ENCODE measurements at places on chromosomes 13 and 19.
A peak's percentile ranks its signal among the peaks of the same experiment; 100 is the strongest.

GRCh38 chr19:4811328-4812131 is 20.0 kb downstream of the TICAM1 start:
- H3K27me3 ChIP-seq = no peaks in the 10 kb centered on the region
- H3K4me3 ChIP-seq = peak overlapping the region; percentile 54
- H3K27ac ChIP-seq = peak overlapping the region; percentile 82

DNA sequence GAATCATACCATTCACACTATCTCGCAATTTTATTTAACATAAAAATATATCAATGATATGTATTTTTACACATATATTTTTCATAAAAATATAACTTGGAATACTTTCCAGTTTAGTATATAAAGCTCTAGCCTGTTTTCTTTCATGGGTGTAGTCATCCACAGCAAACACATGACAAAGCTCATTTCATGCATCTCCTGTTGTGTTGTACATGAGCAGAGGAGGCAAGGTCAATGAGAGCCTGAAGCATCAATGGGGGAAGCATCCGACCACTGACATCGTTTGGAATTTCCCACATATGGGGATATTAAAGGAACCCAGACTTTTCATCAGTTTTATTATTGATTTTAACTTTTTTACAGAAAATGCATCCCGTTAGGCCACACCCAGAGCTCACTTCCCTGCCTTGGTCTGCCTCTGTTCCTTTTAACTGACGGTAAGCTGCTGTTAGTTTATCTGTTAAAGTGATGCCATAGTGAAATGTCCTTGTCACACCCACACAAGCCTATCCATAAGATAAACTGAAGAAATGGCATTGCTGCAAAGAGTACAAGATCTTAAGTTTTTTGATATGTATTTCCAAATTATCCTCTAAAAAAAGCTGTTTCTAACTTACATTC is 44.0 kb downstream of the MIPEP start:
- H3K4me1 ChIP-seq = peaks cover 54% of the 10 kb centered on the region
- peaks cover 36% of the 10 kb centered on the region for H3K36me3 ChIP-seq
- no peak overlapping the region for H3K27ac ChIP-seq
- no peak overlapping the region for H3K4me3 ChIP-seq
- no peak for ATAC-seq
- H3K27me3 ChIP-seq = no peaks in the 10 kb centered on the region

- no peaks in the 10 kb centered on the region for H3K27me3 ChIP-seq
- H3K4me3 ChIP-seq = peak overlapping the region; percentile 92
- H3K4me1 ChIP-seq = peaks cover 36% of the 10 kb centered on the region
- peaks cover 8% of the 10 kb centered on the region for H3K36me3 ChIP-seq
- peak overlapping the region; percentile 97 for H3K27ac ChIP-seq
These were observed 22.8 kb downstream of the ZNF763 start for GRCh38 chr19:11987405-11988281.

GRCh38 chr13:113888701-113889330 is 24.9 kb upstream of the GAS6 start:
- no peak for ATAC-seq
- H3K36me3 ChIP-seq = no peaks in the 10 kb centered on the region
- peaks cover 15% of the 10 kb centered on the region for H3K4me1 ChIP-seq
- H3K27me3 ChIP-seq = peaks cover 39% of the 10 kb centered on the region
- no peak overlapping the region for H3K4me3 ChIP-seq

DNA sequence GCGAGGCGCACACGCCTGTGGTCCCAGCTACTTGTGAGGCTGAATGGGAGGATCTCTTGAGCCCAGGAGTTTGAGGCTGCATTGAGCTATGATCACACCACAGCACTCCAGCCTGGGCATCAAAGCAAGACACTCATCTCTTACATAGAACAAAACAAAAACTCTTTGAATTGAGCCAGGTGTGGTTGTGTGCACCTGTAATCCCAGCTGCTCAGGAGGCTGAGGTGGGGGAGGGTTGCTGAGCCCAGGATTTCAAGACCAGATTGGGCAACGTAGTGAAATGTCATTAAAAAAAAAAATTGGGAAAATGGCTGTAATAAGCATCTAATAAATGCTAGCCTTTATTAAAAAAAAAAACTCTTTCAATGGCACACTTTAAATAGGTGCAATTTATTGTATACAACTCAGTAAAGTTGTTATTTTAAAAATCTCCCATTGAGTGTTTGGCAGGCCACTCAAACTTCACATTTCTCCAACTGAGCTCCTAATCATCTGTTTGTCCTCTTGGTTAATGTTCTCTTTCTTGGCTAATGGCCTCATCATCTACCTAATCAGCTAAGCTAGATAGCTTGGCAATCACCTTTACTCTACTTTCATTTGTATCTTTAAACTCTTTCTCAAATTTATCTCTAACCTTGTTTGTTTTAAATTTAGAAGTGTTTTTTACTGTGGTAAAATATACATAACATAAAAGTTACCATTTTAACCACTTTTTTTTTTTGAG is 28.1 kb upstream of the HMGB1 start:
- H3K27ac ChIP-seq = no peak overlapping the region
- no peaks in the 10 kb centered on the region for H3K4me1 ChIP-seq
- no peak for ATAC-seq
- no peaks in the 10 kb centered on the region for H3K27me3 ChIP-seq
- no peak overlapping the region for H3K4me3 ChIP-seq

GRCh38 chr13:20425819-20426219 is 99.8 kb downstream of the CRYL1 start:
- H3K4me3 ChIP-seq = no peak overlapping the region
- no peak overlapping the region for H3K27ac ChIP-seq
- peaks cover 16% of the 10 kb centered on the region for H3K4me1 ChIP-seq
- H3K36me3 ChIP-seq = peaks cover 37% of the 10 kb centered on the region

GRCh38 chr13:60627071-60627686 is 230.2 kb downstream of the TDRD3 start:
- no peak overlapping the region for H3K4me3 ChIP-seq
- H3K27me3 ChIP-seq = no peaks in the 10 kb centered on the region
- H3K4me1 ChIP-seq = no peaks in the 10 kb centered on the region
- no peak overlapping the region for H3K27ac ChIP-seq

DNA sequence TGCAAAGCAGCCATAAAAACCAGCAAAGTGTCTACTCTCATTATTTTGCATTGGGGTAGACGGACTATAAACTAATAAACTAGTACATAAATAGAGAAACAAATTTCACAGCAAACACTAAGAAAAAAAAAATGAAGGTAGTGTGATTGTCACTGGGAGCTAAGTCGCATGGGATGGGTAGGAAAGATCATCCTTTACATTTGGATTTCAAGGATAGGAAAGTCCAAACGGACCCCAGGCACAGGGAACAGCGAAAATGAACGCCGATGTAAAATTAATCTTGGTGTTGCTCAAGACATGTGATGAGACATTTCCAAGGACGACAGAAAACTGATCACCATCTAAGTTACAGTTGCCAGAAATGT is 690 bp upstream of the SGTA start:
- peak overlapping the region; percentile 86 for H3K4me3 ChIP-seq
- H3K27me3 ChIP-seq = no peaks in the 10 kb centered on the region
- H3K4me1 ChIP-seq = peaks cover 74% of the 10 kb centered on the region
- peaks cover 15% of the 10 kb centered on the region for H3K36me3 ChIP-seq
- peak overlapping the region; percentile 91 for H3K27ac ChIP-seq

DNA sequence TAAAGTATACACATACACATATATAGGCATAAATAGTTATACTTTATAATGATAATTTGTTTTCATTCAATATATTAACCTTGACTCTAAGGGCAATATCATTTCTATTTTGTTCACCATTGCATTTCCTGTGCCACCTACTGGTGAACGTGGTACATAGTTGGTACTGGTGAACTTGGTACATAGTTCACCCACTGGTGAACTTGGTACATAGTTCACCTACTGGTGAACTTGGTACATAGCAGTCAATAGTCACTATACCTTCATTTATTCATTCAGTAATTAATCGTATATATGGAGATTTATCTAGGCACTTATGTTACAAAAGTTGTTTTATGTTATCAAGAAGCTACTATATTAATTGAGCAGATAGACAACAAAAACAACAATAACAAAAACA is 172.6 kb upstream of the ATXN8OS start:
- H3K4me3 ChIP-seq = no peak overlapping the region
- H3K27ac ChIP-seq = no peak overlapping the region
- H3K27me3 ChIP-seq = no peaks in the 10 kb centered on the region

GRCh38 chr13:76884186-76884906 is 1.9 kb downstream of the KCTD12 start:
- no peak for ATAC-seq
- peak overlapping the region; percentile 87 for H3K4me3 ChIP-seq
- H3K4me1 ChIP-seq = peaks cover 32% of the 10 kb centered on the region
- H3K36me3 ChIP-seq = no peaks in the 10 kb centered on the region

DNA sequence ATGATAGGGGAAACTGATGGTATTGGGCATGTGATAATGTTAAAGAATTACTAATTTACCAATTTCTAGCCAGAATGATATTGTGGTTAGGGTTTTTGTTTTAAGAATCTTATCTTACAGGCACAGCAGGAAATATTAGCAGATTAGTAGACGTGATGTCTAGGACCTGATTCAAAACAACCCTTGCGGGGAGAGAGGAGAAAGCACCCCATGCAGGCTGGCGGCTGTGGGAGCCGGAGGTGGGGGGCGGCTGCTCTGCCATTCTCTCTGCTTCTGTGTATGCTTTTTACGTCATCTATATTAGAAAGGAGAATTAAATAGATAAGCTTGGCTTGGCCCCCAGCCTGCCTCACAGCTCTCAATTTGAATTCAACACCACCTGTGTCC is 41.5 kb downstream of the MLLT1 start:
- H3K4me3 ChIP-seq = no peak overlapping the region
- H3K27ac ChIP-seq = no peak overlapping the region
- ATAC-seq = no peak
- no peaks in the 10 kb centered on the region for H3K27me3 ChIP-seq

DNA sequence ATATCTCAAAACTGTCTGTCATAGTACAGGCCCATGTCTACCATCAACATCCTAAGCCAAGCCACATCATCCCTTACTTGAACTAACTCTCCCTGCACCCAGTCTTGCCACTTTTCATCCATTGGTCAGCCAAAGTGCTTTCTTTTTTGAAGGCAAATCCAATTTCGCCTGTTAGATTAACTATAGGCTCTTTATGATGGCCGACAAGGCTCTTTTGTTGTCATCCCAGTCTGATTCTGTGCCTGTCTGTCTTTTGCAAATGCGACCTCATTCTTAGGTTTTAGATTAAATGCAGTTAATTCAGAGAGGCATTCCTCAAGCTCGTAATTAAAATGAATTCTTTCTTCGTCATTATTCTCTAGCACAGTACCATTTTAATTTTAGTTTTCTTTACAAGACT is 148.3 kb downstream of the HS6ST3 start:
- H3K36me3 ChIP-seq = no peaks in the 10 kb centered on the region
- H3K27ac ChIP-seq = no peak overlapping the region
- H3K4me1 ChIP-seq = no peaks in the 10 kb centered on the region
- no peak for ATAC-seq
- no peaks in the 10 kb centered on the region for H3K27me3 ChIP-seq

- no peak overlapping the region for H3K4me3 ChIP-seq
- H3K27ac ChIP-seq = no peak overlapping the region
- no peak for ATAC-seq
- H3K36me3 ChIP-seq = no peaks in the 10 kb centered on the region
These were observed 29.1 kb upstream of the CSNK1A1L start for GRCh38 chr13:37134411-37135041.

- H3K27me3 ChIP-seq = no peaks in the 10 kb centered on the region
- H3K27ac ChIP-seq = no peak overlapping the region
- ATAC-seq = peak; percentile 47
These were observed 35.9 kb upstream of the MAB21L1 start for GRCh38 chr13:35512271-35512920.

- no peak for ATAC-seq
- peaks cover 27% of the 10 kb centered on the region for H3K27me3 ChIP-seq
- no peak overlapping the region for H3K4me3 ChIP-seq
- H3K27ac ChIP-seq = no peak overlapping the region
- peaks cover 6% of the 10 kb centered on the region for H3K4me1 ChIP-seq
These were observed 2.1 kb upstream of the GRTP1 start for GRCh38 chr13:113365971-113366588.

DNA sequence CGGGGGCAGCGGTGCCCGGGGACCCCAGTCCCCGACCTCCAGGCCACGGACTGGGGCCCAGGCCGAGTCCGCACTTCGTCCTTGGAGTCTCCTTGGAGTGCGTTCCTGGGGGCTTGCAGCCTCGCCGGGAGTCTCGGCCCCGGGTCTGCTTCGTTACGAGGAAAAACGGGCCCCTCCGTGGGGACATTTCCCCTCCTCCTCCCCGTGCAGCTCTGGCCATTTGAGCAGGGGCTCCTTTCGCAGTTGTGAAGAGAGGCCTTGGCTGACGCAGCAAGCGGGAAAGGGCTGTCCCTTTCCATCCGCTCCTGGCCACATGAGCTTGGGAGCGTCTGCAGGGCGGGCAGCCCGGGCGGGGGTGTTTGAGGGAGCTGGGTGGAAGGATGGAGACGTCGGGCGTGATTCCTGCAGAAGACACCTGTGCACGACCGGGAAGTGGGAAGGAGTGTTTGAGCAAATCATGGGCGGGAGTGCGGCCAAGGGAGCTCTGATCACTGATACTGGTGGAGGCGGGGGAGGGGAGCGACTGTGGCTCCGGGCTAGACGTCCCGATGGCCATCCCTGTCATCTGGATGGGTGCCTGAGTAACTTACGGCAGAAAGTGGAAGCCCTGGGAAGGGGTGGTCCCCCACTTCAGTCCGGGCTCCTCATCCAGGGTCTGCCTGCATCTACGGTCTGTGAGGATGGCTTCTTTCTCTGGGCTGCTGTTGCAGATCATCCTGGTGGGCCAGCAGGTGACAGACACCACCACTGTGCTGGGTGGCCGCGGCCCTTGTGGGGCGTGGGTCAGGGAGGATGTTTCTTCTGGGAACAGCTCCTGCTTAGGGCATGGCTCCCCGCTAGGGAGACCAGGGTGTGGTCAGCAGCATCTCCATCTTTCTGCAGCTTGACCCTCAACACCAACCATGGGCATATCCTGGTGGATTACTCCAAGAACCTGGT is 736 bp downstream of the GPI start:
- H3K27me3 ChIP-seq = no peaks in the 10 kb centered on the region
- H3K36me3 ChIP-seq = peaks cover 35% of the 10 kb centered on the region
- ATAC-seq = no peak

DNA sequence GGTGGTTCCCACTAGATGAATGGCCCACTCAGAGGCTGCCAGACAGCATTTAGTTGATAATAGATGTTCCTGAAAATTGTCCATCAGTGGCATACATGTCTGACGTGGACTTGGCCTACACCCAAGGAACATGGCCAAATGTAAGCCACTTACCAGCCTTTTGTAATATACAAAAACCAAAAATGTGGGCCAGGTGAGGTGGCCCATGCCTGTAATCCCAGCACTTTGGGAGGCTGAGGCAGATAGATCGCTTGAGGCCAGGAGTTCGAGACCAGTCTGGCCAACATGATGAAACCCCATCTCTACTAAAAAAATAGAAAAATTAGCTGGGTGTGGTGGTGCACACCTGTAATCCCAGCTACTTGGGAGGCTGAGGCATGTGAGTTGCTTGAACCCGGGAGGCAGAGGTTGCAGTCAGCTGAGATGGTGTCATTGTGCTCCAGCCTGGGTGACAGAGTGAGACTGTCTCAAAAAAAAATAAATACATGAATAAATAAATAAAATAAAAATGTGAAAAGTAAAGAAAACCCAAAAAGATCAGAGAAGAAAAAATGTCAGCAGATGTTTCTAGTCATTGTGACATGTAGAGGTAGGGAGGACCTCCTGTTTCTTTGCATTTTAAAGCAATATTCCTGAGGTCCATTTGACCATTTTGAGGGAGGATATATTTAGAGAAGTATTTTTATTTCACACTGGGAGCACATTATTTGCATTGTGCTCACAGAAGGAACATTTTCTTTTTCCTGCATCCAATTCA is 7.1 kb upstream of the WTIP start:
- H3K27me3 ChIP-seq = no peaks in the 10 kb centered on the region
- H3K4me1 ChIP-seq = no peaks in the 10 kb centered on the region
- H3K27ac ChIP-seq = no peak overlapping the region
